Lung (tissue), 17 donors: ENCODE measurements at places on chromosomes 6 and 20. TPM values are rescaled to one million over a fixed set of nuclear protein-coding genes. Genes with fewer than 3 reads are reported as not detected.

GRCh38 chr6:157670466-157671186 lies 152.4 kb upstream of the SNX9 start:
- H3K27ac ChIP-seq, result no peak overlapping the region
- H3K4me1 ChIP-seq, result peaks cover 34% of the 10 kb centered on the region
- H3K27me3 ChIP-seq, result no peaks in the 10 kb centered on the region
- H3K36me3 ChIP-seq, result peaks cover 6% of the 10 kb centered on the region
- H3K4me3 ChIP-seq, result no peak overlapping the region

- no peak for DNase-seq
- no peak overlapping the region for H3K27ac ChIP-seq
- H3K27me3 ChIP-seq, result no peaks in the 10 kb centered on the region
- no peaks in the 10 kb centered on the region for H3K36me3 ChIP-seq
Measured at GRCh38 chr20:53809217-53809616, 215.6 kb upstream of the ZNF217 start.

- no peak overlapping the region for H3K4me3 ChIP-seq
- no peaks in the 10 kb centered on the region for H3K36me3 ChIP-seq
- H3K27me3 ChIP-seq, result no peaks in the 10 kb centered on the region
- DNase-seq, result no peak
- H3K4me1 ChIP-seq, result no peaks in the 10 kb centered on the region
Measured at GRCh38 chr6:92848901-92849300, 570.5 kb downstream of the EPHA7 start.

DNA sequence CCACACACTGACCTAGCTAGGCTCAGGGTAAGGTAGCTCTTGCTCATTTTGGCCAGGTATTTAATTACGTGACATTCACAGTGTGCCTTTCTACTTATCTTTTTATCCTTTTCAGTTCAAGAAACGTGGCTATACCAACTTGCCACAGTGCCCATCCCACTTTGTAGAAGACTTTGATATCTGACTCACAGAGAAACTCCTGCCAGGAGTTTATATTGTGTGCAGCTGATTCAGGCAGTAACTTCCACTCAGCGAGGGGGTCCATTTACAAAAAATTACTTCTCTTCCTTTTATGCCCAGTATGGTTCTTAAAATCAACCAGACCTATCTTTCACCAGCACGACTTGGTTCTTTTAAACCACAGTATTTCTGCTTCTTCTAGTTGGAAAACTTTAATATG lies 75.6 kb downstream of the PRL start:
- no peak overlapping the region for H3K27ac ChIP-seq
- no peak overlapping the region for H3K4me3 ChIP-seq
- H3K27me3 ChIP-seq, result no peaks in the 10 kb centered on the region

DNA sequence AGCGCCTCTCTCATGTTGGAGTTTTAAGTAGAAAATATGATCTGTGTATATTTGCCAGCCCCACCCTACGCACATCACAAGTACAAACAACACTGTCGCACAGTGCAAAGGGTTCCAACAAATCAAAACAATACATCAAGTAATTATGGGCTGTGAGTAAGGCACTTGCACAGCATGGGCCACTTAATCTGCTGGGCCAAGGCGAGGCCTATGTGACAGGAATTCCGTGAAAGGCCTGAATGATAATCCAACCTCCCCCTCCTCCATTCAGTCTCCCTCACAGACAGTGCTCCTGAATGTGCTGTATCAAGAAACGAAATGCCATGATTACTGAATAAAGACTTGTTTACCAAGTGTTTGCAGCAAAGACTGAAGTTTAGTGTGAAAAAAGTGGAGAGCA lies 130.1 kb upstream of the SLC2A12 start:
- H3K27ac ChIP-seq, result no peak overlapping the region
- H3K4me3 ChIP-seq, result no peak overlapping the region
- H3K4me1 ChIP-seq, result peaks cover 1% of the 10 kb centered on the region
- DNase-seq, result no peak
- H3K36me3 ChIP-seq, result no peaks in the 10 kb centered on the region
- H3K27me3 ChIP-seq, result no peaks in the 10 kb centered on the region

Gene DEFB132
- not detected for total RNA-seq

- no peaks in the 10 kb centered on the region for H3K27me3 ChIP-seq
- peaks cover 5% of the 10 kb centered on the region for H3K36me3 ChIP-seq
- H3K4me1 ChIP-seq, result no peaks in the 10 kb centered on the region
- H3K27ac ChIP-seq, result no peak overlapping the region
- no peak overlapping the region for H3K4me3 ChIP-seq
Measured at GRCh38 chr6:25122001-25122400, 157.2 kb upstream of the CARMIL1 start.

DNA sequence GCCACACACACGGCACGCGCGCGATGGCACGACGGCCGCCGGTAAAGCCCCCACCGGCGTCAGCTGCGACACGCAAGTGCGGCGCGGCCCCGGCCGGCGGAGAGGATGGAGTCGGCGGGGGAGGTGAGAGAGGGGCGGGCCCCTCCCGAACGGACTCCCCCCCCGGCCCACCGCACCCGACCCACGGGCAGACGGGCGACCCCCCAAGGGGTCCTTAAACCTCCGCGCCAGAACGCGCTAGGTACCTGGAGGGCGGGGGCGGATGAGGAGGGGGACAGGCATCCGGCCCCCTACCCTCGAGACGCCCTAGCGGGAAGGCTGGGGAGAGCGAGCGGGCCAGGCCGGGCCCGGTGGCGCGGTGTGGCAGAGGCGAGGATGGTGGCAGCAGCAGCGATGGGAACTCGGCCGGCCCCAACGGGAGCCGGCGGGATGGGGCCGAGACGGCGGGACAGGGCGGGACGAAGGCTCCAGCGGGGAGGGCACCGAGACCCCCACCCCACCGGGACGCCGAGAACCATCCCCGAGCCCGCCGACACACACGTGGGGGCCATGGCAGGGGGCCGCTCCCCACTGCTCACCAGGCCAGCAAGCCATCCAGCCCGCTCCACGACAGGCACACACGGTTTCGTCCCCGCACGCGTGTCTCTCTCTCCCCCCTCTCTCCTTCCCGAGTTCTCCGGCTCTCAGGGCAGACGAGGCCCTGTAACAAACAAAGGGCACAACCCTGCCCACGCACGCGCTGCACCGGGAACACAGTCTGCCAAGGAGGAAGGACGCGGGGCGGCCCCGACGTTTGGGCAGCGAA lies 1515.4 kb upstream of the DEFB115 start:
- H3K4me1 ChIP-seq, result no peaks in the 10 kb centered on the region
- no peak overlapping the region for H3K4me3 ChIP-seq
- H3K36me3 ChIP-seq, result no peaks in the 10 kb centered on the region
- H3K27me3 ChIP-seq, result peaks cover 4% of the 10 kb centered on the region
- DNase-seq, result no peak

- H3K27ac ChIP-seq, result no peak overlapping the region
- no peaks in the 10 kb centered on the region for H3K4me1 ChIP-seq
- H3K36me3 ChIP-seq, result no peaks in the 10 kb centered on the region
- no peak for DNase-seq
Measured at GRCh38 chr6:11563793-11564192, 26.2 kb downstream of the TMEM170B start.

Gene WFDC12
- total RNA-seq, result 2.1 TPM

DNA sequence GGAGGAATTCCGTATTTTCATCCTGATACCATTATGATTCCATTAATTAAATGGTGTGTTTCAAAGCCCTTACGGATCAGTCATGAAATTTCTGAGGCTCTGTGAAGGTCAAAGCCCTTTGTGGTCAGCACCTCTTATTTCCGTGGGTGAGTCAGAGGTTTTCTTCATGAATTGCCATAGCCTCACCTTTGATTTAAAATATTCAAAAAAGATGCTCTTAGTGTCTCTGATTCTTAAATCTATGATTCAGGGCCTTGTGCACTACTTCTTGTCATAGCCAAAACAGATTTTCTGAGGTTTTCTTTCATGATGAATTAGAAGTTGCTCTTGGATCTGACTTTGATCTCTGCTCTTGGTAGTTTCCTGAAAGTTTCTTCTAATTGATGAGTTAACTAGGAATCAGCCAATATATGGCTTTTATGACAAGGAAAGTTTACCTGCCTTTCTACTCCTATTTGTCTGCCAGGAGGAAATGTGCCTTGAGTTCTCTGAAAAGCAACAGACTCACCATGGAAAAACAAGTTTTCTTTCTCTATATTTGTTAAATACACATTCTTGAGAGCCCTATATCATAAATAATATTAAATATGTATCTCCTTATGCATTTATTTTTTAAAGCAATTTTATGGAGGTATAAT lies 613.0 kb downstream of the UTRN start:
- no peaks in the 10 kb centered on the region for H3K36me3 ChIP-seq
- no peaks in the 10 kb centered on the region for H3K27me3 ChIP-seq
- H3K27ac ChIP-seq, result no peak overlapping the region
- no peak overlapping the region for H3K4me3 ChIP-seq

DNA sequence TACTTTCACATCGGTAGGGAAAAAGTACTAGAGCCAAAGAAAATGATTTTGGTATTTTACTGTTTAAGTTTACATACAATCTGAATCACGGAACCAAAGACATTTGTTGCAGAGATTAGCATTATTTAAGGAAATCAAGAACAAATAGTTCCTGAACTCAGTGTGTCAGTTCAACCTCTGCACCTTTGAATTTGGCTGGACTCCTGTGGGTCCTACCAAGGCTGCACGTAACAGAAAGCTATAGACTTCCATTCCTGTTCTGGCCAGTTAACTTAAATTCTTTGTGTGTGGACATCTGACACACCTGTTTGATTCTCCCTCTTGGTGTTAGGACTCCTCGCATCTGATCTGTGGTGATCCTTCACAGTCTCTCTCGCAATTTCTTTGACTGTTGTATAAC lies 69.6 kb downstream of the MACROD2 start:
- no peak for DNase-seq
- H3K4me3 ChIP-seq, result no peak overlapping the region
- H3K4me1 ChIP-seq, result no peaks in the 10 kb centered on the region
- no peaks in the 10 kb centered on the region for H3K27me3 ChIP-seq
- H3K27ac ChIP-seq, result no peak overlapping the region

Gene RBM24
- 1.9 TPM for total RNA-seq

DNA sequence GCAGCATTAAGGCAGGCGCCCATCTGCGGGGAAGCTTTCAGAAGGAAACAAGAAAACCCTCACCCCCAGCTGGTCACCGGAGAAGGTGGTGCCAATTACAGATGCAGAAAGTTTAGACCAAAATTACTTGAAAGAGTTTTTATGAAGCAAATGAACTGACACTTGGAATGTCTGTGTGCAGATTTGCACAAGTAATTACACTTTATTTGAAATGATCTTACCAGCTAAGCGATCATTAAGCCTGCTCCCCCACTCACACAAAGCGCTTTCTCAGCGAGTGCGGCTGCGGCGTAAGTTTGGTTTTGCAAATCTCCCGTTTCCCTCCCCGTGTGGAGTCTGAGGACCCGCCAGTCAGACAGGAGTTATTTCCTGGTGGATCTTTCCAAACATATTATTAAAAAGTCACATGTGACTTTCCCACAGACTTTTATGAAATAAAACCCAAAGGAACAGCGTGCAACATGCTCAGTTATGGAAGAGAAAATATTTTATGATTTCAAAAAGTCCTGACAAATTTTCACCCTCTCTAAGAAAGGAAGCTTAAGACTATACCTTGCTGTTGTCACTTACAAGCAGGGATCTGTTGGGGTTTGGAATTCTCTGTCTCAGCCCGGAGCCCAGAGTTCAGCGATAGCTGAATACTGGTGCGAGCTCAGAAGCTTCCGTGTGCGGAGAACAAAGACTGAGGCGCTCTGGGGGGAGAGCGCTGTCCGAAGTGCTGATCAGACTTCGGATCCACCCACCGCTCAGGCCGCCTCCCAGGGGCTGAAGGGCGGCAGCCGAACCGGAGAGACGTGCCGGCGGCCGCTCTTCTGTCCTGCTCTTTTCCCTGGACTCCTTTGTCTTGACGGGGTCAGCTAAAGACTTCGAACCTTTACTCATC lies 2.7 kb upstream of the MYT1 start:
- no peaks in the 10 kb centered on the region for H3K36me3 ChIP-seq
- no peaks in the 10 kb centered on the region for H3K4me1 ChIP-seq
- H3K4me3 ChIP-seq, result no peak overlapping the region
- peaks cover 6% of the 10 kb centered on the region for H3K27me3 ChIP-seq

Gene ELOVL2
- 2.8 TPM for total RNA-seq

DNA sequence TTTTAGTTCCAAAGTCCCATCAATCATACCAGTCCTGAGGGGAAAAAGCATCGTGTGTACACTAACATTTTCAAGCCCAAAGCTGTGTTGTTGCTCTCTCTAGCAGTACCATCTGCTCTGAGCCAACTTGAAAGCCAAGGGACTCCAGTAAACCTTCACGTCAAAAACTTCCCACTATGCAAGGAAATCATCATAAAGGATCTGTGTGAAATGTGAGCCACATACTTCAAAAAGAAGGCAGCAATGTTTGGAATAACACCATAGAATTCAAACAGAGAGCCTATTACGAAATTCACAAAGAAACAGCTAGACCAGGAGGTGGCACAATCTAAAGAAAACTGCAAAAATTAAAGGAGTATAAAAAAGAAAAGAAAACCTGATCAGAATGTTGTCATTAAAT lies 399.8 kb upstream of the EPHA7 start:
- H3K36me3 ChIP-seq, result no peaks in the 10 kb centered on the region
- DNase-seq, result peak; percentile 14

DNA sequence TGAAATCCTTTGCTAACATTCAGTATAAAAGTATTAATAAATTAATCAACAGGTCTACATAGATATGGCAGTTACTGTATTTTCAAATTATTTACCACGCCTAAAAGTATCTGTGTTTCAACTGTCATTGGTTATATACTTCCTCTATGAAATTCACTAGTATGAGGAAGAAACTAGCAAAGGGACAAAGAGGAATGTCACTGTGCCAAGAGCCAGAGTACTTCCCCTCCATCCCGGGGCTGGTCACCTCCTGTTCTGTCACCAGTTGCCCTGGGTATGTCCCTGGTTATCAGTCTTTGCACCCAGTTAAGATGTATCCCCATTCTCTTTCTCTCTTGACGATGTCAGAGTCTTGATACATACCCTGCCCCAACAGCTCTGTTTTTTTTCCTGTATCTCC lies 476.8 kb upstream of the SOX4 start:
- peaks cover 5% of the 10 kb centered on the region for H3K4me1 ChIP-seq
- H3K27me3 ChIP-seq, result no peaks in the 10 kb centered on the region
- no peaks in the 10 kb centered on the region for H3K36me3 ChIP-seq
- H3K4me3 ChIP-seq, result no peak overlapping the region
- H3K27ac ChIP-seq, result no peak overlapping the region

GRCh38 chr6:33434961-33435360 lies 15.1 kb downstream of the SYNGAP1 start:
- peaks cover 3% of the 10 kb centered on the region for H3K36me3 ChIP-seq
- no peaks in the 10 kb centered on the region for H3K27me3 ChIP-seq
- H3K27ac ChIP-seq, result no peak overlapping the region
- no peak for DNase-seq

DNA sequence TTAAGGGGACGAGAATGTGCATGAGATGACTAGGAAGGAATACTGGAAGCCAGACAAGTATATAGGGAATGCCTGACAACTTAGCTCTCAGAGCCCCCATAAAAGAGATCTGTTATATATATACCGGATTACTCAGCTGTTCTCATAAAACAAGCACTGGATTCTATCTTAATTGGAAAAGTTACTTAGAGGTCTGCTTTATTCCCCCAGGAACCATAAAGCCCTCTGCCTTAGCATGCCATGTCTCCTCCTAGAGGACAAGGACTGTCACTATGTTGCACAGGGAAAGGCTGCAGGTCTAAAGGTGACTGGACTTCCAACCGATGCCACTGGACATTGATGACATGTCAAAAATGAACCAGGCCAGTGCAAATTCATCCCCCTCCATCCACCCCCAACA lies 6.4 kb downstream of the EXOC2 start:
- DNase-seq, result no peak
- no peak overlapping the region for H3K27ac ChIP-seq
- H3K4me3 ChIP-seq, result no peak overlapping the region
- peaks cover 4% of the 10 kb centered on the region for H3K36me3 ChIP-seq
- peaks cover 52% of the 10 kb centered on the region for H3K4me1 ChIP-seq
- H3K27me3 ChIP-seq, result no peaks in the 10 kb centered on the region

GRCh38 chr6:27494103-27494502 lies 21.2 kb upstream of the ZNF184 start:
- H3K4me1 ChIP-seq, result no peaks in the 10 kb centered on the region
- H3K4me3 ChIP-seq, result no peak overlapping the region
- H3K36me3 ChIP-seq, result no peaks in the 10 kb centered on the region
- H3K27me3 ChIP-seq, result peaks cover 50% of the 10 kb centered on the region
- no peak for DNase-seq
- H3K27ac ChIP-seq, result no peak overlapping the region
